ENCODE measurements at places on chromosomes 2 and 18.
A peak's percentile ranks its signal among the peaks of the same experiment; 100 is the strongest.

DNA sequence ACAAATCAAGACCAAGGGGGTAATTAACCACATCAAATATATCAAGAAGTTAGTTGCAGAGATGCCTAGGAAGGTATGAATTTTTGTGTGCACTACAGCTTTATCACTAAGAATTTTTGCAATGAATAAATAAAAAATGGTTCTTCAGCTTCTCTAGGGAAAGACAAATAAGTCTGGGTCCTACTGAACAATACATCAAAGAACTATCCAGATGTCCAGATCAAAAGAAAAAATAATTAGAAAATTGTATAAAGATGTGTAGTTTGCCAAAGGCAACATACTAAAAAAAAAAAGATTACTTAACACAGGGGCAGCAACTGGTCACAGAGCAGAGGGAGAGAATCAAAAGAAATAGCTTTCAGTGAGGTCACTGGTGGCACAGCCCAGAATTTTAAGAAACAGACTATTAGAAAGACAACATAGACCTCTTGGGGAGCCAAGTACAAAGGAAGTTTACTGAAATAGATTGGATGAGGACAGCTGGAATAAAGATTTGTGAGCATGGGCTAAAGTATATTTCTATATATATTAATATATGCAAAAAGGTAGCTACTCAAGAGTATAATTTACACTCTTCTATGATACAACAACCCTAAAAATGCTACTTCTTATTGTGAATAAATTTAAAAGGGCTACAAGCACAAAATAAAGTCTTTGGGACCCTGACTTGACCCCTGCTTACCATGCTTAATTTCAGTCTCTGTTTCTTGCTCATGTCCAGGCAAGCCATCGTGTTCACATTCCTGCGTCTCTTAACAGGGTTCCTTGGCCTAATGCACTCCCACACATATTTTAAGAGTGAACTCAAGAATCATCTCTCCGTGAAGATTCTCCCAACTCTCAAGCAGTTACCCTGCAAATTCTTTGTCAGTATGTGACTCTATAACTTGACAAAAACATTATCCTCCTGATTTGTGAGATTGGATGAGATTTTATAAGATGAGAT lies 99.0 kb upstream of the GRB14 start:
- DNase-seq: no peak

DNA sequence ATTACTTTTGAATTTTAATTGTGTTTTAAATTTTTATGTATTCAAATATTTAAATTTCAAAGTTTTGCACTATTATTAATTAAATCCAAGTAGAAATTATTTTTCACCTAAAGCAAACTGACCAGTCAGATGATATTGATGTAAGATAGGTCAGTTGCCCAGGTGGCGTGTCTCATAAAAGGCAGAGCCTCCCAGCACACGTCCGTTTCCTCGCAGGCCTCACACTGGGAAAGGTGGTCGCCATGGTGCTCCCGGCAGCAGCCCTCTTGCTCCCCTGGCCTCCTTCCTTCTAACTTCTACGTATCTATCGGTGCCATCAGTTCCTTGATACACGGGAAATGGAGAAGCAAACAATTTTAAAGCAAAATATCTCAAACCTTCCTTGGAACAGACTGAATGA lies 516.8 kb downstream of the GALR1 start:
- DNase-seq: no peak

GRCh38 chr2:233807215-233807865 lies 29.2 kb downstream of the MROH2A start:
- DNase-seq: no peak

- no peak for DNase-seq
Measured at GRCh38 chr18:3212657-3213056, 7.1 kb downstream of the MYOM1 start.

DNA sequence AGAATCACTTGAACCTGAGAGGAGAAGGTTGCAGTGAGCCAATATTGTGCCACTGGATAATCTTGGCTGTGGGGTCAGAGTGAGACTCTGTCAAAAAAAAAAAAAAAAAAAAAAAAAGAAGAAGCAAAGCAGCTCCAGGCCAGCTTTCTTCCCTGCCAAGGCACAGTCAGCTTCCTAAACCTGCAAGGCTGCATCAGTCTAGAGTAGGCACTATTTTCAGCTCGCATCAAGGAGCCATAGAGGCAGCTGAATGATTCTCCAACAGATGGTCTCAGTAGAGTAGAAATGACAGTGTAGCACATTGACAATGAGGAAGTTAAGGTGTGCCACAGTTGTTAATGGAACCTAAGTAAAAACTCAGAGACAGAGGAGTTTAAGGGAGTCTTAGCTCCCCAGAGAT lies 35.6 kb downstream of the BMP10 start:
- peak; percentile 51 for DNase-seq

GRCh38 chr18:54764786-54765185 lies 63.5 kb upstream of the RAB27B start:
- DNase-seq: no peak

- no peak for DNase-seq
Measured at GRCh38 chr2:112065966-112066365, 10.9 kb downstream of the TMEM87B start.

DNA sequence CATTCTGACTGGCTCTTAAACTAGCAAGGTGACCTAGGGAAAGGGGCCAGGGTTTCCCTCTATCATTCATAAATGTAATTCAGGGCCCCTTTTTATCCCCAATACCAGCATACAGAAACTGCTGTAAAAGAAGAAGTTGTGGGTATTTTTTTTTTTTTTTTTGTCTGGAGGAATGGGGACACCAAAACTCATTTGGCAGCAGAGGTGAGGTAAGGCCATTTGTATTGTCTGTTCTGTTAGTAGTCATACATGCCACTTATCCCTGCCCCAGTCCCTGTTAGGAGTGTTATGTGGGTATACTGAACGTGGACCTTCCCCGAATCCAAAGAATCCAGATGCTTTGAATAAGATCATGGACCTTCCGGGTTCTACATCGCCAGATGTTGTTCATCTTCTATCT lies 1.7 kb downstream of the SEPTIN2 start:
- DNase-seq: no peak

GRCh38 chr2:21254170-21254965 lies 130.6 kb downstream of the TDRD15 start:
- DNase-seq: no peak

GRCh38 chr2:176419591-176420071 lies 150.4 kb downstream of the MTX2 start:
- DNase-seq: no peak

DNA sequence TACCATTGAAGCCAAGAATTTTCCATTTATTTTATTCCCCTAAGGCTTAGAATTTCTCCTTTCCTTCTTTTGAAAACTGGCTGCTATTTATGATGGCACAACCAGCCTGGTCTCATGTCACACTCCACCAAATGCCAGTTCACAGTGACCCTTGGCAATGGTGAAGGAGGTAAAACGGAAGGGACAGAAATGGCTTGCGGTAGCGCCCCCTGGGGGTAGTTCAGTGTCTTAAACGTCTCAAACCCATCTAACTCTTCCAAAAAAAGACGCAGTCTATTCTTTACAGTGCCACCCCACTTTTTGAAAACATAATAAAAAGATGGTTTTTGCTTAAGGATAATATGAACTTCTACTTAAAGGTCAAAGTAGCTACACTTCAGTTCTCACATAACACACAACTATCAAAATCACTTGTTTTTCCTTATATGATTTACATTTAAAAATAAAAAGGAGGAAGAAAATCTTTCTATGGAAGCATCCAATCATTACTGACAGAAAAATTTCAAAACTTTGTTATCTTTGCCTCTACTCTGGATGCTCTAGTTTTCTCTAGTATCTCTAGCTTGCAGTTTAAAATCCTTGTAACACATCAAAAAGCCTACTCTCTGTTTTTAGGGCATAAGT lies 28.0 kb downstream of the PNO1 start:
- peak; percentile 47 for DNase-seq

DNA sequence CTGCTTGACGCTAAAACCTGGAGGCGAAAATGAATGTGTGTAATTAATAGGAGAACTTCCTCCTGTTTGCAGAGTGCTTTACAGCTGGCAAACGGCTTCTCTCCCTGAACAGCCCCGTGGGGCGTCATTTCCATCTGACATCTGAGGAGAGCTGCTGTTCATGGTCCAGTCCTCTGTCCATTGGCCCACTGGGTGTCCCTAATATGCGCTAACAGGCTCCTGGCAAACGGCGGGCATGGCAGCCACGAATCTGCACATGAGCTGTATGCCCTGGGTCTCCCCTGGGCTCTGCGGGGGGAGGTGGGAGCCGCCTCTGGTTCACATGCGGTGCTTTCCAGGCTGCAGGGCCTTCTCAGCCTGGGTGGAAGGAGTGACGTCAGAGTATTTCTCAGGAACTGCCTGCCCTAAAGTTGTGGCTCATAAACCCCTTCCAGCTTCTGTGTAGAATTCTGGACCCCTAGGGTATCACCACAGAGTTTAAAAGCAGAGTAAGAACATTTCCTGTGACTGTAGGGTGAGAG lies 73.2 kb downstream of the LRRFIP1 start:
- DNase-seq: no peak

- no peak for DNase-seq
Measured at GRCh38 chr2:75570024-75570947, 9.5 kb upstream of the EVA1A start.

DNA sequence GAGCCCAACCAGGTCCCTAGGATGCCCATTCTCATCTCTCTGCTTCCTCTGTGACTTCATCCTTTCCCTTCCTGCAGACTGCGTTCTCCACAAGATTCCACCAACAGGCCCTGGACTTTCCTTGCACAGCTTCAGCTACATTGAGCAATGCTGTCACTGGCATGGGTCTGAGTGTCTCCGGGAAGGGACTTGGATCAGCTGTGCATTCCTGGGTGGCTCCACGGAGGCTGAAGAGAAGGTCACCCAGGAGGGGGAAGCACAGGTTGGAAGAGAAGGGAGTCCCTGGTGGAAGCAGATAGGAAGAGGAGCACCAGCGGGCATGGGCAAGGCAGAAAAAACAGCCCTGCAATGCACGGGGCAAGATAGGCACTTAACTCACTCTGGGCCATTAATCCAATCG lies 140.5 kb downstream of the UXS1 start:
- DNase-seq: no peak

DNA sequence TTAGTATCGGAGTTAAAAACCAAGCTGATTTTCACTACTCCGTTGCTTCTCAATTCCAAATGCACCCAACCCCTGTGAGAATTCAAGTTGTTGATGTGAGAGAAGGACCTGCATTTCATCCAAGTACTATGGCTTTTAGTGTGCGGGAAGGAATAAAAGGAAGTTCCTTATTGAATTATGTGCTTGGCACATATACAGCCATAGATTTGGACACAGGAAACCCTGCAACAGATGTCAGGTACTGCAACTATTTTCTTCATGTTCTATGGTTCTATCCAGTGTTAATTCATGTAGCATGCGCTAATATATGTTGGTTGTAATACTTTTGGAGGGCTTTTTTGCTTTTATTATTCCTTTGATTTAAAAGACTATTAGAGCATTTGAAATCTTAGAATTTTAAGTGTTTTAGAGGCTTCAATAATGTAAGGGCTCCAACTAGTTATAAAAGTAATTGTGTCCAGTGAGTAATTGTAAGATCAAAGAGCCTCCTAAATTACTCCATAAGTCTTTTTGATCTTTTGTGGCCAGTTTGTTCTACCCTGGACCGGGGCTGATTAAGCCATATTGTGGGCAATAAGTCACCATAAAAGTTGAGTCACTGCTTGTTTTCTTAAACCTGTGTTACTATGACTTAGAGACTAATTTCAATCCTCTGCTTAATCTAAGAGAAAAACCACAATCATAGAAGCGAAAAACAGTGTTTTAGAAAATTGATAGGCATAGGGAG lies 22.9 kb downstream of the DSG4 start:
- no peak for DNase-seq

DNA sequence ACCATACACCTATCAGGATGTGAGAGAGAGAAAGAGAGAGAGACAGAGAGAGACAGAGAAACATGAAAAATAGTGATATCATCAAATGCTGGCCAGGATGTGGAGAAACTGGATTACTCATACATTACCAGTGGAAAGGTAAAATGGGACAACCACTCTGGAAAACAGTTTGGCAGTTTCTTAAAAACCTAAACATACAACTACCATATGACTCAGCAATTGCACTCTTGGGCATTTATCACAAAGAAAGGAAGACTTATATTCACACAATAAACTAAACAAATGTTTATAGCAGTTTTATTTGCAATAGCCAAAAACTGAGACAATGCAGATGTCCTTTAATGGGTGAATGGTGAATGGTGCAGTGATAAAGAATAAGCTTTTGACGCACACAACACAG lies 29.1 kb downstream of the SLC4A3 start:
- no peak for DNase-seq

DNA sequence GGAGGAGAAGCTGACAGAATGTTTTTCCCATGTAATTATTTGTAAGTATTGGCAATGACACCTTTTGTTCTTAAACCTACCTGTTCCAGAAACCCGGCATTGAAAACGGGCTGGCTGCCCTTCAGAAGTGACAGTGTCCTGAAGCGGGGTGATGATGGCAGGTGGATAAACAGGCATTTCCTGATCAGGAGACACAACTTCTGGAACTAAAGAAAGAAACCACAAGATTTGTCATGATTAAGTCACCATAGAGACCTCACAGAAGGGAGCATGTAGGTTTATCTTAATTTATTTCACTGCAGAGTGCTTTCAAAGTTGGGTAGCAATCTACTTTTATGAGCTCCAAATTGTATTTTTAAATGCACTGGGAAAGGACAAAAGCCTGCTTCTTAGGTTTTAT lies 43.1 kb downstream of the TTN start:
- DNase-seq: no peak

DNA sequence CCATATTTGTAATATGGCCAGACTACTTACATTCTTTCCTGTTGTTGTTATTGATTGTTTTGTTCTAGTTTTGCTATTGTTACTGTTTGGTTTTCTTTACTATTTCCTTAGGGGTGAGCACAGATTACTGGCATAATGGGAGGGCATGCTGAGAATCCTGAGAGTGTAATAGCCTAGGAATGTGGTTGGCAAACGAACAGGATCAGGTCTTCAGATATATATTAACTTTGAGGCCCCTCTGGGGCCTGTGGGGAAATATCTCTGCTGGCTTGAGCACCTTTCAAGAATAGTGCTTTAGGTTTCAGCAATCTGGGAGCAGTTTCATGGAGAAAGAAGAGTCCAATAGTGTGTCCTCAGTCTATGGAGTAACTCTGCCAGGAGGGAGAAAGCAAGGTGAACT lies 144.4 kb downstream of the THSD7B start:
- DNase-seq: no peak

GRCh38 chr2:241767464-241768250 lies 9.0 kb upstream of the GAL3ST2 start:
- no peak for DNase-seq

Measured in germinal center (tissue), 1 donor.